T-helper 17 cell (primary cell): ENCODE measurements at places on chromosomes 7 and 10.

DNA sequence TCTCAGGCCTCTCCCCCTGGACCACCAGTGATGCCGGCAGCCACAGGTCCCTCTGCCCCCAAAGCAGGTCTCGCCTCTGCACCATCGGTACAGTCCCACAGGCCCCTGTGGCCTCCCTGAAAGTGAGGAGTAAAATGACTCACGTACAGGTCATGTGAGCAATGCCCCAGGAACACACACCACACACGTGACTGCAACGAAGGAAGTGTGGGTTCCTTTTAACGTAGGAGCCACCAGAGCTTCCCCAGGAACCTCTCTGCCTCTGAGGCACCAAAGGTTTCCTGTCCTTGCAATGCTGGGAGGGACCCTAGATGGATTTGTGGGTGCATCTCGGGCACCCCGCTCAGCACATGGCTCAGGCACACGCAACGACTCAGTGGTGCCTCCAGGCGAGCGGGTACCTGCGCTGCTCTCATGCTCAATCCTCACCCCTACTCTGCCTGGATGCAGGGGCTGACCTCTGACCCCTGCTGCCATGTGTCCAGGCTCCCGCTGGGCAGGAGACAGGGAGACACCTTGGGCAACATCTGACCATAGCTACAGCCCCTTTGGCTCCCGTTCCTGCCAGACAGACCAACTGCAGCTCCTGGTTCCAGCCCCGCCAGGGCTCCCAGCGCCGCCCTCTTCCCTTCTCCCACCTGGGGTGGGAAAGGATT lies 120.7 kb downstream of the PRKAG2 start:
- no peak for DNase-seq

- DNase-seq = no peak
These were observed 20.8 kb downstream of the ADCY1 start for GRCh38 chr7:45594745-45595535.

- DNase-seq = no peak
These were observed 202.0 kb upstream of the DGKB start for GRCh38 chr7:15104411-15105092.

GRCh38 chr7:100515072-100515532 lies 23.9 kb upstream of the AGFG2 start:
- DNase-seq = no peak

- DNase-seq = no peak
These were observed 250.8 kb upstream of the PITRM1 start for GRCh38 chr10:3423384-3423783.

DNA sequence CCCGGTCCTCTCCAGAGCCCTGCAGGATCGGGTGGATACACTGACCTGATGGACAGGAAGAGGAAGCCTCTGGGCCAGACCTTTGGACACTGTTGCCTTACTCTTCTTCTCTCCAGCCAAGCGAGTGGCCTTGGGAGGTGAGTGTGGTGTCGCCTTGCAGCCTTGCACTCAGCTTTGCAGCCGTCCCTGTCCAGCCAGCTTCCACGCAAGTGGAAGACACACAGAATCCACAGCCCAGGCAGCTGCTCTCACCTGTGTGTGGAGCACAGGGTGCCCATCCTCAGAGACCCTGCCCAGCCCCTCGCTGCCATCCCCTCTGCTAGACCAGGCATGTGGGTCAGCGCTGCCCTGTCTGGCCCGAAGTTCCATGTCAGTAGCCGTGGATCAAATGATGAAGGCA lies 239.1 kb downstream of the EBF3 start:
- DNase-seq = no peak

GRCh38 chr10:119113751-119114732 lies 10.1 kb downstream of the DENND10 start:
- DNase-seq = no peak

- no peak for DNase-seq
These were observed 434.3 kb downstream of the MDFIC start for GRCh38 chr7:115356139-115356746.

GRCh38 chr10:113059371-113059780 lies 109.3 kb downstream of the TCF7L2 start:
- no peak for DNase-seq

DNA sequence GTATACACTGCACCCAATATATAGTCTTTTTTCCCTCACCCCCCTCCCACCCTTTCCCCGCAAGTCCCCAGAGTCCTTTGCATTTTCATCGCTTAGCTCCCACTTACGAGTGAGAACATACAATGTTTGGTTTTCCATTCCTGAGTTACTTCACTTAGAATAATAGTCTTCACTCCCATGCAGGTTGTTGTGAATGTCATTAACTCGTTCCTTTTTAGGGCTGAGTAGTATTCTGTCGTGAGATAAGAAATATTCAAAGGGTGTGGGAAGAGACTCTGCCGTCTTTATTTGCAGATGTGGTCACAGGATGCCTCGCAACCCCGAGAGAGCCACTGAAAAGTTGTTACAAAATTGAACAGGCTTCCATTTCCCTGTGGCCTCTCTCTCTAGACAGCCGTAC lies 137.9 kb upstream of the SH2B2 start:
- no peak for DNase-seq

- DNase-seq = no peak
These were observed 6.9 kb downstream of the CPA4 start for GRCh38 chr7:130299866-130300265.

DNA sequence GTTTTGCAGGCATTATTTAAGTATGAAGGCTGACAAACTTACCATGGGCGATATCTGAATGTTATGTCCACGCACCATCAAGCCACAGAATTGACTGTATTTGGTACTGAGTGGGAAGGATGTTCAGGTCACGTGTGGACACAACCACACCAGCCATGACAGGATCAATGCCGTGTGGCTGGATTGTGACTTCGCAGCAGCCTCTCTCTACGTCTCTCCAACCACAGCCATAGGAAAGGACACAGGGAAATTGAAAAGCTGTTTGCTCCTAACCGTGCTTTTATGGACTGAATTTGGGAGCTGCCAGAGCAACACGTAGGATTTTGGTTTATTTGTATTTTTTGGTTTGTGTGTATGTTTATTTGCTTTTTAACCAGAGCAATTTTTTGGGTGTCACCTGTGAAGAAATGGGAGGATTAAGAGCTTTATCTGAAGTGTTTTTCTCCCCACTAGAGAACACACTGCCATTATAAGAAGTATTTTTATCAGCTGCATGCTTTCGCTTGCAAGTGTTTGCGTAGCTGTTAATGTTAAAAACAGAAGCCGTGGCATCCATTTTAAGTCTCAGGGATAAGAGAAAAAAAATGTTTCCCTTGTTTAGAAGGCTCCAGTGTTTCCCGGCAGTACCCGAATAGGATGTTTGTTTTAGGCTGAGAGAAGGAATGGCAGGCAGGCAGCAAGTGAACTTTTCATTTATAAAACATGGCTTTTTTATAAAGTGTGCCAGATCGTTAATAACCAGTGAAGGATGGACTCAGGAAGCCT lies 401.1 kb upstream of the NFE2L3 start:
- DNase-seq = no peak

- DNase-seq = no peak
These were observed 22.3 kb upstream of the ARHGAP22 start for GRCh38 chr10:48626986-48627731.

DNA sequence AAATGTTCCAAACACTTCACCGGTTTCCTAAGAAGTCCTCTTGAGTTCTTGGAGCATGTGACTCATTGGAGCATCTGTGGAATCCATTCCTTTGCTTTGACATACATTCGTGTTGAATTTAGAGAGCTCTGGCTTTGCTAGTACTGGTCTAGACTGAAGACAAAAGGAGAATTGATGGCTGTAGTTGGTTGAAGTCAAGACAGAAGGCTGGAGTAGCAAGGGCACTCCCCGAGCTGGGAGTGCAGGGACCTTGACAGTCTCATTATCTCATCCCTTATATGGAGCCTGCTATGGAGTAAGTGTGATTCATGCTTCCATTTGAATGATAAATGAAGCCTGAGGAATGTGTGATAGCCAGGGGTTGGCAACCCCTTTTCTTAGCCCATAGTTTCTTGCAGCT lies 1249.1 kb downstream of the TYW1 start:
- no peak for DNase-seq

GRCh38 chr7:4201566-4201965 lies 480.5 kb upstream of the FOXK1 start:
- DNase-seq = no peak

DNA sequence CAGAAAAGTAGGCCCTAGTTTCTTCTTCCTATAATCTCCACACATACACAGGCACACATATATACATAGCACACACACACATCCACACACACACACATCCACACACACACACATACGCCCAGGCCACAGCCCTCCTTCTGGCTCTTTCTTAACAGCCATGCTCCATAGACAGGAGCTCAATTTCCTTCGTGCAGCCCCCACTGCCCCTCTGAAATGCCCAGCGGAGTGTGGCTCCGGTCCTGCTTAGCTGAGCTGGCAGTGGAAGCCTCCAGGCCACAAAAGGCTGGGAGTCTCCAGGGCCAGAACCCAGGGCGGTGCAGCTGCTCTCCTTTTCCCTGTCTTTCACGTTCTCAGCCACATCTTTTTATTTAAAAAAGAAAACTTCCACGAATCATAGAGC lies 282.9 kb upstream of the IGFBP3 start:
- DNase-seq = no peak
